Caco-2 (cell line): ENCODE measurements at places on chromosomes 5 and 9. TPM values are rescaled to one million over a fixed set of nuclear protein-coding genes. Genes with fewer than 3 reads are reported as not detected.

Gene LHX6
- 6.1 and 7.6 TPM in 2 replicates for total RNA-seq

Gene PCAT7
- 10.4 and 10.6 TPM in 2 replicates for total RNA-seq

Gene CARTPT
- total RNA-seq = not detected in 2 replicates

Gene ADAMTSL1
- not detected in 2 replicates for total RNA-seq

Gene ARRDC1
- 61.1 and 66.6 TPM in 2 replicates for total RNA-seq

Gene TNPO1
- 148 TPM in 2 replicates for total RNA-seq

Gene LIX1
- total RNA-seq = 4.0 and 4.1 TPM in 2 replicates

DNA sequence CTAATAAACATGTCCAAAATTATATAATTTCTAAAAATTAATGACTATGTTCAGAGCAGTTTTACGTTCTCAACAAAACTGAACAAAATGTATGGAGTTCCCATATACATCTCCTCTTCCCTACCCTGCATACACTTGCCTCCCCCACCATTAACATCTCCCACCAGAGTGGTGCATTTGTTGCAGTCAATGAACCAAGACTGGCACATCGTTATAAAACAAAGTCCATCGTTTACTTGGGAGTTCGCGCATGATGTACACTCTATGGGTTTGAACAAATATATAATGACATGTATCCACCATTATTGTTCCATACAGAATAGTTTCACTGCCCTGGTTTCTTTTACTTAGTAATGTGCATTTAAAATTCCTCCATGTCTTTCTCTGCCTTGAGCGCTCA is 130.1 kb downstream of the APBA1 start:
- no peaks in the 10 kb centered on the region for H3K4me1 ChIP-seq
- no peak for DNase-seq
- no peaks in the 10 kb centered on the region for H3K27me3 ChIP-seq
- no peak overlapping the region for H3K27ac ChIP-seq

GRCh38 chr9:132857031-132857430 is 21.1 kb downstream of the AK8 start:
- no peak overlapping the region for H3K27ac ChIP-seq
- no peak overlapping the region for H3K4me3 ChIP-seq
- H3K36me3 ChIP-seq = no peaks in the 10 kb centered on the region

DNA sequence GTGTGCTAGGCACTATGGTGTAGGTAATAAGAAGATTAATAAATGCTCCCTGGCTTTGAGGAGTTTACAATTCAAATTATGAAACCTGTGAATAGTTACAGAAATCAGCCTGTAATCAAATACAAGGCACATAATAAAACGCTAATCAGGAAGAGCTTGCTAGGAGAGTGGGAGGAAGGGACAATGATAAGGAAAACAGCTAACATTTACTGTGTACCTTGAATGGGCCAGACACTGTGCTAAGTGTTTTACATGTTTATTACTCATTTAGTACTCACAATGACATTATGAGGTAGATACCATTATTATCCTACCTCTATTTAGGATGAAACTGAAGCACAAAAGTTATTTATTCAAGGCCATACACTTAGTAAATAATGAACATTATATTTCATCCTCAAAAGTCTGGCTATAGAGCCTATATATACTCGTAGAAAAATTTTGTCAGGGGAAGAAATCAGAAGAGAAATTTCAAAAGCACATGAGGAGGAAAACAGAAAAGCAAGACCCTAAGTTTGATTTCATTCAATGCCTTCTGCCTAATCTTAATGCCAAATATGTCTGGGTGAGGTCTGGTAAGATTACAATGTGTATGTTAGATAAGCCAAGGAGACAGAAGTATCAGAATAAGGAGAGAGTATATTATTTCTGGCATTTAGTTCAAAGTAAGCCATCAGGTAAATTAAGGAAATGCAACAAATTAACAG is 35.9 kb downstream of the AFF4 start:
- H3K4me1 ChIP-seq = 0 out of 2 replicates have a peak, but pooled peaks cover 5% of the 10 kb centered on the region
- H3K27ac ChIP-seq = no peak overlapping the region
- no peaks in the 10 kb centered on the region for H3K27me3 ChIP-seq
- no peak overlapping the region for H3K4me3 ChIP-seq
- H3K36me3 ChIP-seq = no peaks in the 10 kb centered on the region

DNA sequence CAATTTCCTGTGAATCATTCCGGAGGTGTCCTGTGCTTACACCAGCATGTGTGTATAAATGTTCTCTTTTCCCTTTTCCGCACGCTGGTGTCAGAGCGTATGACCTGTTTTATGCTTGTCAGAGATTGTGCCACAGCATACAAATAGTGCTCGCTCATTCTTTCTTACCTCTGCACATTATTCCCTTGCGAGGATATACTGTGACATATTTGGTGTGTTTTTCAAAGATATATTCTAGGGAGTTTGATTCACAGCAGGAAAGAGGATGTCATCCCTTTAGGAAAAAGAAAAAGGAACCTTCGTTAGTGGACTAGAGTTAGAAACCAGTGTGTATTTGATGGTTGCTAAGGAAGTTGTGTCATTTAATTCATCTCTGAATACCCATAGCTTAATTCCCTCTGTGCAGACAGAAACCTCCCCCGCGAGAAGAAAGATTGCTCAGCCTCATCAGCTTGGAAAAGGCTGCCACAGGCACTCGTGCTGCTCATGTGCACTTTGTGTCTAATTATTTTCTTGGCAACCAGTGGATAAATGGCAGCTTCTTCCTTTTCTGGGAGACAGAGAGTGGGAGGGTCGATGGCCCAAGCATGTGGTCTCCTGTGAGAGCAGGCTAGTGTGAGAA is 14.7 kb upstream of the CCIN start:
- no peaks in the 10 kb centered on the region for H3K4me1 ChIP-seq
- H3K27ac ChIP-seq = no peak overlapping the region
- no peak overlapping the region for H3K4me3 ChIP-seq
- H3K36me3 ChIP-seq = no peaks in the 10 kb centered on the region
- no peaks in the 10 kb centered on the region for H3K27me3 ChIP-seq
- DNase-seq = no peak

DNA sequence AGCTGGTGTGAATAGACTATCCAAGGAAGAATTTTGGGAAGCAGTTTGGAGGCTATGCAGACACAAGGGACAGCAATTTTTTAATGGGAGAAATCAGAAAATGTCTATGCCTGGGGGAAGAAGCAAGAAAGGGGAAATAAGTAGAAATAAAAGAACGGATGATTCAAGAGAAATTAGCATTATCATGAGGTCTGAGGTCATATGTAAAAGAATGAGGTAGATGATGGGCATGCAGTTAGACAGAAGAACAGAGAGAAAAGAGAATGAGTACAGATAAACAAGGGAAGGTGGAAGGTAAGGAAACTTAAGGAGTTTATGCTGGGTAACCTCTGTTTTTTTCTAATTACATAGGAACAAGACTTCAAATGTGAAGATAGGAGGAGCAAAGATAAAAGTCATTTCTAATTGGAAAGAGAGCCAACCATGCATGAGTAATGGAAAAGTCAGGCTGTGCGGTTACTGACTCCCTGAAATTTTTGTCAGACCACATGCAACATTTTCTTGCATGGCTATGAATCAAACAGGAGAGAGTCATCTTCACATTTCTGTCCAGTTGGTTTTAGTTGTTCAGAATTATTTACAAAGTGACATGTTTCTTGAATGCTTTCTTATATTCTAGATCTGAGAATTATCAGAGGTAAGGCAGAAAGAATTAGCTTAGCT is 101.0 kb upstream of the PIK3R1 start:
- no peak overlapping the region for H3K4me3 ChIP-seq
- H3K27ac ChIP-seq = no peak overlapping the region
- 0 out of 2 replicates have a peak, but pooled peaks cover 4% of the 10 kb centered on the region for H3K4me1 ChIP-seq
- DNase-seq = no peak
- no peaks in the 10 kb centered on the region for H3K36me3 ChIP-seq
- H3K27me3 ChIP-seq = no peaks in the 10 kb centered on the region

DNA sequence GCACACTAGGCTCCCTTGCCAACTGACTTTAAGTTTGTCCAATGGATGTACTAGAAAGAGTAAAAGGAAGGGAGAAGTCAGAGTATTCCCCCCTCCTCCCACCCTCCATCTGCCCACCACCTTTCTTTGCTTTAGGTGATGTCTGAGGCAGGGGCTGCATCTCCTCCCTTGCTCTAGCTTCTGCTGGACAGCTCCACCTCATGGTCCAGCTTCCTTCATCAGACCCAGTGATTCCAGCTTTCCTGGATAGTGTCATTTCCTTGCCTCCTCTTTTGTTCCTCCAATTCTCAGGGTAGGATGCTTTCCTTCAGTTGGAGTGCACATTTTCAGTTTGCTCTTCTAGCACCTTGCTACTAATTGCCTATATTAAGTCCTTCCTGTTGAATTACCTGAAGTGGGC is 67.4 kb downstream of the RAD23B start:
- H3K36me3 ChIP-seq = no peaks in the 10 kb centered on the region
- peak; percentile 19 for DNase-seq
- H3K4me1 ChIP-seq = 0 out of 2 replicates have a peak, but pooled peaks cover 3% of the 10 kb centered on the region

- H3K4me1 ChIP-seq = no peaks in the 10 kb centered on the region
- H3K4me3 ChIP-seq = no peak overlapping the region
- no peak overlapping the region for H3K27ac ChIP-seq
- H3K36me3 ChIP-seq = no peaks in the 10 kb centered on the region
- no peaks in the 10 kb centered on the region for H3K27me3 ChIP-seq
These were observed 13.8 kb upstream of the CDC23 start for GRCh38 chr5:138226910-138227309.

GRCh38 chr5:165739079-165739741 is 2233.8 kb downstream of the MAT2B start:
- H3K36me3 ChIP-seq = no peaks in the 10 kb centered on the region
- no peak overlapping the region for H3K27ac ChIP-seq
- no peak overlapping the region for H3K4me3 ChIP-seq
- H3K27me3 ChIP-seq = no peaks in the 10 kb centered on the region
- no peaks in the 10 kb centered on the region for H3K4me1 ChIP-seq

GRCh38 chr9:34866614-34867013 is 91.5 kb upstream of the PHF24 start:
- H3K4me1 ChIP-seq = no peaks in the 10 kb centered on the region
- H3K27me3 ChIP-seq = no peaks in the 10 kb centered on the region
- no peak overlapping the region for H3K27ac ChIP-seq
- no peak for DNase-seq
- no peaks in the 10 kb centered on the region for H3K36me3 ChIP-seq

- no peaks in the 10 kb centered on the region for H3K27me3 ChIP-seq
- no peak overlapping the region for H3K4me3 ChIP-seq
- no peaks in the 10 kb centered on the region for H3K36me3 ChIP-seq
These were observed 364.1 kb downstream of the EFNA5 start for GRCh38 chr5:107306594-107306993.

- H3K4me1 ChIP-seq = no peaks in the 10 kb centered on the region
- no peak overlapping the region for H3K4me3 ChIP-seq
- no peaks in the 10 kb centered on the region for H3K36me3 ChIP-seq
- no peak overlapping the region for H3K27ac ChIP-seq
These were observed 76.5 kb upstream of the PJA2 start for GRCh38 chr5:109486200-109486804.

DNA sequence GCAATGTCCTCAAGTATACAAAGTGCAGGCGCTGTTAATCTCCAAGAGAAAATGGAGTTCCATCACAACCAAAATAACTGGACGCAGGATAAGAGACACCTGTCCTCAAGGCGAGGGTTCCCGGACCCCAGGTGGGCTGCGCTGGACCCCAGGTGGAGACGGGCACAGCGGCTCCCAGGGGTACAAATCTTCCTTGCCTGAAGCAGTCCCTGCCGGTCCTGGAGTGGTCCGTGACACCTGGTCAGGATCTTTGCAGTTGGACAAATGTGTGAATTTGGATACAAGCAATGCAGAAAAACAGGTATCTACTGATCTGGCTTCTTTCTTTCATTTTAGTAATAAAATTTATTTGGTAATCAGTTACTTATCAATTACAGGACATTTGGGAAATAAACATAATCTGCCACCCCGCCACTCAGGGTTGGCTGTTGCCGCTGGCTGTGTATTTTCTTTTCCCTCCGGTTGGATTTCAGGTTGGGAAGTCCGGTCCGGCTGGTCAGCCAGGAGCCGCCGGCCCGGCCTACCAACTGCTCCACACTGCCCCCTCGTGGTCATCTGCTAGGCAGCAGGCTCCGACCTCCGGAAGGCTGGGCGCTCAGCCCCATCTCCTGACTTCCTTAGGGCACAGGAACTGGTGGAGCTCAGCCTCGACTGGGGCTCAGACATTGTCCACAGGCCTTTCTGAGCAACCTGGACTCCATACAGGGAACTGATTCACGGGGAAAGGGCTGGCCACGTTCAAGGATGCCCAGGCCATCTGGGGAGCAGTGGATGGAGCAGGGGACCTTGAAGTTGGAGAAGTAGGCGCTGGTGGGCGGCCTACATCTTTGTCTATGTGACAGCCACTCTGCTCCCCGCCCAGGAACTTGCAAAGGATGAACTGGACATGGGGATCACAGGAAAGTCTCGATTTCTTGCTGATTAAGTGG is 43.4 kb downstream of the NXNL2 start:
- no peaks in the 10 kb centered on the region for H3K4me1 ChIP-seq
- peak; percentile 81 for DNase-seq
- H3K36me3 ChIP-seq = no peaks in the 10 kb centered on the region

DNA sequence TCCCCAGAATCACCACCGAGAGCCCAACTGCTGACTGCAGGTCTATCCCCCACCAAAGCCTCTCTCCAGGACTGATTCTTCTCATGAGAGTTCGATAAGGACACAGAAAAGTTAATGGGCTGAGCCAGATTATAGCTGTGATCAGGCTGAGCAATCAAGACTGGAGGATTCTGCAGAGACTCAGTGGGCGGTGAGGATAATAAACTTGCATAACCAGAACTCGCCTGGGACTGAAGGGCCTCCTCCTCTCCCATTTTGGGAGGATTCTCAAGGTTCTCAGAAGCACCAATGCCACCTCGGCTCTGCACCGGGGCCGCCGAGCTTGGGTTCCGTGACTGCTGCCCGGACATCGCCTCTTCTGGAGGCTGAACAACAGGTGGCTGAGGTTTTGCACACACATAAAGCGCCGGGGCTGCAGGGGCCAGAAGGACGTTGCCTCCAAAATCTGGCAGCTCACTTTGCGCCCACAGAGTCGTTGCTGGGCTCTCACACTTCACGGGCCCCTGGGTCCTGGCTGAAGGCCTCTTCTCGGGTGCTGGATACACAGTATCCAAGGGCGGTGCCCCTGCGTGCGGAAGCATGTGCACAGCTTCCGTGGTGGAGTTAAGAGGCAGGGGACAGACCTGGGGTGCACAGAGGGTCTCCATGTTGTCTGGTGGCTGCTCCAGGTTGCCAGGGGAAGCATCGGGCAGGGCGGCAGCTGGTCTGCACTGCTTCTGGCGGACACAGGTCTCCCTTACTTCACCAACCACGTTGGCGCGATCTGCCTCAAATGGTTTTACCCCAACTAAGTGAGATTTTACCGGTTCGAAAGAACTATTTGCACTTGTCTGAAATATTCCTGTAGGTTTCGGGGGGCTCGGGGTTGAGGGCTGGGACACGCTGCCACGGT is 7.6 kb downstream of the SEC16A start:
- peaks cover 8% of the 10 kb centered on the region for H3K36me3 ChIP-seq
- no peaks in the 10 kb centered on the region for H3K4me1 ChIP-seq
- no peak for DNase-seq
- H3K27ac ChIP-seq = no peak overlapping the region
- no peak overlapping the region for H3K4me3 ChIP-seq

GRCh38 chr5:94793113-94793815 is 174.8 kb downstream of the SLF1 start:
- H3K27ac ChIP-seq = no peak overlapping the region
- no peaks in the 10 kb centered on the region for H3K27me3 ChIP-seq
- H3K36me3 ChIP-seq = no peaks in the 10 kb centered on the region
- no peak for DNase-seq
- no peak overlapping the region for H3K4me3 ChIP-seq

- no peak overlapping the region for H3K4me3 ChIP-seq
- peaks cover 17% of the 10 kb centered on the region; the same call in 1 of the 2 replicates for H3K4me1 ChIP-seq
- no peaks in the 10 kb centered on the region for H3K36me3 ChIP-seq
- no peak for DNase-seq
These were observed 75.0 kb upstream of the XPA start for GRCh38 chr9:97772145-97772544.

GRCh38 chr9:121399883-121400607 is 30.0 kb upstream of the STOM start:
- no peaks in the 10 kb centered on the region for H3K4me1 ChIP-seq
- H3K27me3 ChIP-seq = no peaks in the 10 kb centered on the region
- no peaks in the 10 kb centered on the region for H3K36me3 ChIP-seq
- DNase-seq = no peak
- H3K4me3 ChIP-seq = no peak overlapping the region
